ENCODE measurements at places on chromosomes 13 and 19.

DNA sequence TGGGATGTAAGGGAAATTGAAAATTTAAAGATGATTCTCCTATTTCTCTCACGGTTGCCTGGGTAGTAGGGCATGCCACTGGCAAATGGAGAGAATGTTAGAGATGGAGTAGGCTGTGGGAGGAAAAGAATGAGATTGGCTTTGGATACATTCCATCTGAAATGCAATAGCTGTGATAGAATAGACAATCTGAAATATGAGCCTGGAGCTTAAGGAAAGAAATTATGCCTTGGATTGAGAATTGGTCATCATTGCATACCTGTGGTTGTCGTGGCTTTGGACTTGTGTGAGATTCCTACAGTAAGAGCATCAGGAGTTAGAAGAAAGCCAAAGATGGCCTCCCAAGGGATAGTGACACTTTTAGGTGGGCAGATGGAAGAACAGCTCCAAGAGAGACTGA lies 305.1 kb upstream of the SLC10A2 start:
- no peak for DNase-seq

GRCh38 chr19:49020931-49021895 lies 2.9 kb downstream of the CGB3 start:
- no peak for DNase-seq

- peak; percentile 74 for DNase-seq
These were observed 1.1 kb upstream of the ZNF763 start for GRCh38 chr19:11963566-11964355.

DNA sequence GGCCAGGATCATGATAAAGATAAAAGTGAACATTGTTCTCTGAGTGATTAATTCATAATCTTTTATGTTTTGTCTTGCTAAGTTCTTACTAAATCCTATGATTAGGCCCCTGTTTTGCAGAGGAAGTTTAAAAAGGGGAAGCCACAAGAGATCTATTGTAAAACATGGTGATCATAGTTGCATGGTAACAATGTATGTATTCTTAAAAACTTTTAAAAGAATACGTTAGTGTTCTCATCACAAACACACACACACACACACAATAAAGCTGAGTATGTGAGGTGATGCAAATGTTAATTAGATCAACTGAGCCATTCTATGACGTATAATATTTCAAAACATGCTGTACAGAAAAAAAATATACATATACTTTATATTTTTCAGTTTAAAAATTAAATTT lies 51.2 kb downstream of the MBD3L2B start:
- no peak for DNase-seq

- no peak for DNase-seq
These were observed 204.7 kb upstream of the TMTC4 start for GRCh38 chr13:100879255-100879654.

DNA sequence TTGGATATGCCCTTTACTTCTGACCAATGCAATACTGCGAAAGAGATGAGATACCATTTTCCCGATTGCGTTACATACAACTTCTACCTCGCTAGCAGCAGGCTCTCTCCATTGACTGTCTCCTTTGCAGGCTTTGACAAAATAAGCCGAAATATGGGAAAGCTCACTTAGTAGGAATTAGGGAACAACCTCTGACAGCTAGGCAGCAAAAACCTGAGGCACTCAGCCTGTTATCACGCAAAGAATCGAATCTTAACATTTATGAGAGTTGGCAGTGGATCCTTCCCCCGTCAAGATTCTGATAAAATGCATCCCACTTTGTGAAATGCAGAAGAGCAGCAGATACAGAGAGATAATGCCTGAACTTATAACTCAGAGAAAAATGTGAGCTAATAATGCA lies 1379.5 kb upstream of the PCDH9 start:
- no peak for DNase-seq

All from GM20000 (cell line).